Muscle of leg (tissue), 16 donors: ENCODE measurements at places on chromosomes 2 and 18. TPM values are rescaled to one million over a fixed set of nuclear protein-coding genes. Genes with fewer than 3 reads are reported as not detected.
A peak's percentile ranks its signal among the peaks of the same experiment; 100 is the strongest.

PMAIP1 gene
- total RNA-seq: 27.4 TPM

GAL3ST2 gene
- 0.09 TPM for total RNA-seq

DNA sequence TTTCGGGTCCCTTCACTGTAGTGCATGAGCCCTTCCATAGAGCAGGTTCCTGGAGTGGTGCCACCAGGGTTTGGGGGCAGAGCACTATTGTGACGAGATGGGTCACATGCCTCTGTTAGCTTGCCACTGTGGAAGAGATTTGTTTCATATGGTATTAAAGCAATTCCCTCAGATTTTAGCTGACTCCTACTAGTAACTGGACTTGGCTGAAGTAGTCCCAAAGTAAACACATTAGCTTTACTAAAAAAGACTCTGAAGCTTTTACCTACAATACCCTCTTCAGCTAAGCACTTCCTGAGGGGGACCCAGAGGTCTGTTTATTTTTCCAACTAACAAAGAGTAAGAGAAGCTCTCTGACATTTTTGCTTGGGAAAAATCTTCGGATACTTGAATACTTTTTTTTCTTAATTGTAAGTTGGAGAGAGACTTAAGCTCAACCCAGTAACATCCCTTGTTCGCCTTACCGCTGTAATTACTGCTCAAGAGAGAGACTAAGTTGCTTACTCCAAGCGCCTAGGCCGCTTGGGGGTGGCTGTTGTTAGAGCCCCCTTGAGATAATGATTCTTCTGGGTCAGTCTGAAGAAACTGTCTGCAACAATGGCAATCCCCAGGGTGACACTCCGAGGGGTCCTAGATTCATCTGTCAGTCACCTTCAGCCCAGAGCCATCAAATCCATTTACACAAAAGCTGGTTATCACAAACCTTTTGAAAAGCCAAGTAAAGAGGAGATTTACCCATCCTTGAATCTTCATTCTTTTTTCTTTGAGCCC lies 177.4 kb downstream of the FIGN start:
- DNase-seq: no peak

COL4A3 gene
- under 0.01 TPM for total RNA-seq

RNF125 gene
- total RNA-seq: 7.3 TPM

ANKRD23 gene
- total RNA-seq: 6.5 TPM

GRCh38 chr2:72961853-72962468 lies 44.6 kb downstream of the EMX1 start:
- DNase-seq: no peak

- no peak for DNase-seq
Observed at GRCh38 chr2:61952288-61952687, 46.8 kb downstream of the COMMD1 start.

IL36G gene
- 0.31 TPM for total RNA-seq

DNA sequence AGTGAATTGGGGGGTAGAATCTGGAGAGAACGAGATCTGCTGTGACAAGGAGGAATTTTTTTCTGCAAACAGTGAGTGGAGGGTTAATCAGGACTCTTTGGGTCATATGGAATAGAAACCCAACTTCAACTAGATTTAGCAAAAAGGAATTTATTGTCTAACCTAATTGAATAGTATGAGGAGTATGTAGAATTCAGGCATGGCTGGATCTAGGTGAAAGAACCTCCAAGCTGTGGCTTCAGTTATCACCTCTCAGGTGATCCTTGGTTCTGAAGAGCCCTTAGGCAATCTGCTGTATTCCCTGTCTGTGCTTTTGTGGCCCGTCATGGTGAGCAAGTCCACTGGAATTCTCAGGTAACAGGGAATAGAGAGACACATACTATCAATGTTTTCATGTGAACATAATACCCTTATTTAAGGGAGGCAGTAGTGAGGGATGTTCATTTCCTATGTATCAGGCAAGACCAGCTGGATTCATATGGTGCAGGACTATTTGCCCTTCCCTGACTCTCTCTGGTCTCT lies 164.7 kb downstream of the ALPK2 start:
- no peak for DNase-seq

DNA sequence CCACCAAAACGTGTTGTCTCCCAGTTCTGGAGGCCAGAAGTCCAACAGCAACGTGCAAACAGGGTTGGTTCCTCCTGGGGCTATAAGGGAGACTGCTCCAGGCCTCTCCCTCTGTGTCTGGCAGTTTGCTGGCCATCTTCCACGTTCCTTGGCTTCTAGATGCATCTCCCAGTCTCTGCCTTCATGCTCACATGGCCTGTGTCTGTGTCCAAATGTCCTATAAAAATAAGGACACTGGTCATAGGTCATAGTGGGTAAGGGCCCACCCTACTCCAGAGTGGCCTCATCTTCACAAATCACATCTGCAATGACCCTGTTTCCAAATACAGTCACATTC lies 69.4 kb upstream of the TAF1B start:
- no peak for DNase-seq

KCNIP3 gene
- 5.8 TPM for total RNA-seq

- no peak for DNase-seq
Observed at GRCh38 chr18:79888016-79888415, 63.4 kb downstream of the SLC66A2 start.

RAB12 gene
- 41.9 TPM for total RNA-seq

DNA sequence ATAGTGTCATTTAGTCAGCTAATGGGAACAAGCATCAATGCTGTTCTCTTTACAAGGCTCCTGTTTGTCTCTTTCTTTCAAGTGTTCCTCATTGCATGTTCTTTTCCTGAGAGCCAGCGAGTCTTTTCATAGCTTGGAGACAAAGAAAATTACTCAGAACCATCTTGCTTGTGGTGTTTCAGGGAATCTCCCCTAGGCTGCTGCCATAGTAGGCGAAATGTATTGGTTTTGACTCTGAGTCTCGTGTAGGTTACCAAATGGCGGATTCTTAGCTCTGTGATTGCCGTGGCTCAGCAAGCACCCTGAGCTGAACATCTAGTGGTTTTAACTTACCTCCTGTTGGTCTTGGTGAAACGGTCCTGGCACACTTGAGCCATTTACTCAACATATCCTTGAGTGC lies 68.7 kb downstream of the RHBDD1 start:
- DNase-seq: no peak

GRCh38 chr2:8800821-8801220 lies 36.6 kb downstream of the KIDINS220 start:
- no peak for DNase-seq

ATL2 gene
- total RNA-seq: 44.1 TPM

DNA sequence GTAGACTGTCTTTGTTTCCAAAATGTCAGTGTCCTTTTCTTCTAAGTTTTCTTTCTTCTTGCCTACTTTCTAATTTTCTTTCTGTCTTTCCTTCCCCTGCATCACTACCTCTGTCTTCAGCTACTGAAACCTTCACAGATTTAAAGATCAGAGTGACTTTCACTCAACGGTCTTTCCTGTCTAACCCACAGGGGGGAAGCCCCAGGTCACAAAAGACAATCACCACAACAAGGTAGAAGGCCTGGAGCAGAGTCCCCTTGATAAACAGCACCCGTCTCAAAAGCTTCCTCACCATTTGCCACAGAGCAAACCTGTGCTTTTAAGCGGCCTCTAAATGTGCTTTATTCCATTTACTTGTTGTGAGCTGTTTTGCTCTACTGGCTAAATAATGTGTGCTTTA lies 665.4 kb downstream of the BCL11A start:
- no peak for DNase-seq

GRCh38 chr18:37272226-37272625 lies 293.4 kb downstream of the CELF4 start:
- DNase-seq: no peak

- DNase-seq: no peak
Observed at GRCh38 chr2:19746137-19746600, 155.6 kb downstream of the TTC32 start.

LIMS4 gene
- total RNA-seq: 3.8 TPM

- DNase-seq: no peak
Observed at GRCh38 chr2:206316141-206316540, 41.7 kb downstream of the ZDBF2 start.

GRCh38 chr2:216632346-216632951 lies 771 bp upstream of the IGFBP2 start:
- DNase-seq: no peak

IL36B gene
- not detected for total RNA-seq

- DNase-seq: no peak
Observed at GRCh38 chr2:54834721-54835120, 111.3 kb downstream of the EML6 start.

DNA sequence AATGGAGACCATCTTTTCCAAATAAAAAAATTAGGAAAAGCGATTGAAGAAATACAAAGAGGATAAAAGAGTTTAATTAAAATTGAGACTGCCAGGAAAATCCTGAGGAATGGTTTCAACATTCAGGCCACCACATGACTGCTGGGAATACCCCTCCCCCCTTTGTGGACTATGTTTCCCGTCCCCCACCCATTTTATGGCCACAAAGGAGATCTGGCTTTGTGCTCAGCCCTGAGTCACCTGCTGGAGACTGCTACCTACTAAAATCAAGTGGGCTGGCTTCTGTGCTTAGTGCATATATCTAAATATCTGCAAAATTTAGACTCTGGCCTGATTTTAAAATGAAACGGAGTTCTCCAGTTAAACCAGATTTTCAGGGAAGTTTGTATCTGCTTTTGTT lies 10.1 kb downstream of the RND3 start:
- DNase-seq: no peak

- DNase-seq: no peak
Observed at GRCh38 chr18:32104516-32104915, 12.8 kb downstream of the RNF138 start.

DNA sequence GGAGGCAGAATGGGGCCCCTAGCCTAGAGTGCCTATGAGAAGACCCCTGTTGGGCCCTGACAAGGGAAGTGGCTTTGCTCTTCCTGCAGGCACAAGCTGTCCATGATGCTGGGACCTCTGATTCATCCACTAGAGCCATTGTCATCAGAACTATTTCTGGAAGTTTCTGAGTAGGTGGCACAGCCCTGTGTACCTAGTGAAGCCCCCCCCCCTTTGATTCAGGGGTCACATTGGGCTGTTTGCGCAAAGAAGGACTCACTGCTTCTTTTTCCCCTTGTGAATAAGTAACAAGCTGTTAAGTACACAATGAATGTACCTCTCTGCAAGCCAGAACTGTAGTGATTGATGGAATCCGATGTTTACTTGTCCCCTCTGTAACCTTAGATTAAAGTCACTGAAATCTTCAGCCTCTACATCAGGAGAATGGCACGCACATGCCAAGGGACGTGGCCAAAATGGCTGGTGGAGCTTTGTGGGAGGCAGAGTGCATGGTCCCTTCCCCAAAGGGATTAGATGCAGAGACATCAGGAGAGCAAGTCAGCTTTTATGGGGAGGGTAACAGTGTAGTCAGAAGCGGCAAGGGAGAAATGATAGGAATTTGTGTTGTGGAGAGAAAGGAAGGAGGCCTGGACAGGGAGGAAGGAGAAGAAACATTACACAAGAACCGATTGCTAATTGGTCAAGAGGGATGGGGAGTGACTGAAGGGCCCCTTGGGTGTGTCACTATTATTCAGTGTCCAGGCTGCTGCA lies 267.6 kb upstream of the RAB12 start:
- DNase-seq: peak; percentile 38

SLC5A7 gene
- total RNA-seq: 0.22 TPM

DNA sequence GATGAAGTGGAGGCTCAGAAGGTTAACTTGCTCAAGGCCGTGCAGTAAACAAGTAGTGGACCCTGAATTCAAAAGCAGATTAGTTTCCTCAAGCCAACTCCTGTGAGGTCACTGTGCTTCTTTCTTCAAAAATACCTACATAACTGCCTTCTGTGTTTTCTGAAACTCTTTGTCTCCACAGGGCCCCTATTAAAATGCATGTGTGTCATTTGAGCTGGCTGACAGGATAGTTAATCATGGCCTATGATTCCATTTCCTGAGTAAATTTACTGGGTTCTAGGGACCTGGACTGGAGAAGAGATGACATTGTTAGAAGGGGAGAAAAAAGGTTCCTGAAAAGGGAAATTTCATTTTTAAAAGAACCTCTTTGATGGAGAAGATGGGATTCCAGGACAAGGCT lies 12.9 kb upstream of the DTNA start:
- DNase-seq: no peak

DNA sequence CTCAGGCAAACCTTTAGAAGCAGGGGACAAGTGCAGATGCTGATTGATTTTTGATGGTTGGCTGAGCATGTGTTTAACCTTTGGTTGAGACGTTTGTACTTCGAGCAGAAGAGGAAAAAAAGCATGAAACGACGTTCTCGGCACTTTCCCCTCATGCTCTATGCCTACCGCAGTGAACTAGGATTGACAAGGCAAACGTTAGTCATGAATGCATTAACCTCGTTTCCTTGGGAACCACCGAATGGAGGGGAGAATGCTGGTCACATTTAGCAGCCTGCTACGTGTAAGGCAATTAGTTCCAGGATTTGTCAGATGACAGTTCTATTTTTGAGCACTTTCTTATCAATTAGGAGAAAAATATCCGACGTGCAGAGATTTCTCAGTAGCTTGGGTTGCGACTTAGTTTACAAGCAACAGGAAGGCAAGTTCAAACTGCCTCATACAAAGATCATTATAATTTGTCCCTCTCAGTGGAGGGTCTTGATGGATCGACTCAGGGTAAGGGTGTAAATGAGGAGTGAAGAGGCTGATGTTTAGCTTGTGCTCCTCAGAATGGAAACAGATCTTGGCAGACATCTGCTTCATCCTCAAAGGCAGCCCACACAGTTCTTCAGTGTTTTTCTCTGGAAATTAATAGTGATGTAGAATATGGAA lies 47.4 kb upstream of the GPR45 start:
- no peak for DNase-seq

GRCh38 chr2:121219866-121220265 lies 65.1 kb downstream of the TFCP2L1 start:
- no peak for DNase-seq

DNA sequence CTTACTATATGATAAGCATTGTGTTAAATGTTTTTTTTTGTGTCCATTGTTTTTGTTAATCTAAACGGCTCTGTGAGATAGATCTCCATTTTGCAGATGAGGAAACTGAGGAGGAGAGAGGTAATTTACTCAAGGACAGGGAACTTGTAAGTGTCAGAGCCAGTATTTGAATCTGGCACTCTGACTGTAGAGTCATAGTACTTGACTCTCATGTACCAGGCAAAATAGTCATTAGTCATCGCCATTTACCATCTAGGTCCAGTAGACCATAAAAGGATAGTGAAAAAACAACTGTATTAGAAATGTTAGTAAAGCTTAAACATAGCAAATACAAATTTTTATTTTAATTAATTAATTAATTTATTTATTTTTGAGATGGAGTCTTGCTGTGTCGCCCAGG lies 4.8 kb downstream of the PSMD14 start:
- DNase-seq: no peak
